ENCODE measurements at places on chromosomes 5 and 9.

GRCh38 chr5:69024241-69024651, 69.6 kb upstream of the SLC30A5 start:
- peak; percentile 36 for DNase-seq

GRCh38 chr5:172540099-172540870, 86.0 kb upstream of the SH3PXD2B start:
- DNase-seq = peak; percentile 82

- no peak for DNase-seq
These were observed 719.6 kb upstream of the WWC1 start for GRCh38 chr5:167571824-167572223.

- no peak for DNase-seq
These were observed 208.0 kb downstream of the TRIO start for GRCh38 chr5:14351086-14351661.

DNA sequence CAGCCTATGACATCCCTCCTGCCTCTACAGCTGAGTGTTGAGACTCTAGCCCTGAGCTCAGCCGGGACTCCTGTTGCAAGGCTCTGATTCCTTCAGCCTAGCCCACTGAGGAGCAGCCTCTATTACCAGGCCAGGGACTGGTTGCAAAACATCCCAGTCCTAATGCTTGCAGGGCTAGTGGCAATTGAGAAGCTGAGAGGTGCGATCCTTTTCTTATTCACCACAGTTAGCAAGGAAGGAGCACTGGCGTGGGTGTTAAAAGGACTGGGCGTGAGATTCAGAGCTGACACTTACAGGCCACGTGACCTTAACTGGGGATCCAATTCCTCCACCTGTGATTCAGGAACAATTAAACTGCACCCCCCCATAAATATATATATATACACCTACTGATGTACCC, 58.8 kb downstream of the GARNL3 start:
- DNase-seq = no peak

GRCh38 chr9:107566611-107567061, 77.1 kb upstream of the KLF4 start:
- DNase-seq = no peak

GRCh38 chr5:150296496-150296895, 6.2 kb downstream of the ARSI start:
- DNase-seq = no peak

DNA sequence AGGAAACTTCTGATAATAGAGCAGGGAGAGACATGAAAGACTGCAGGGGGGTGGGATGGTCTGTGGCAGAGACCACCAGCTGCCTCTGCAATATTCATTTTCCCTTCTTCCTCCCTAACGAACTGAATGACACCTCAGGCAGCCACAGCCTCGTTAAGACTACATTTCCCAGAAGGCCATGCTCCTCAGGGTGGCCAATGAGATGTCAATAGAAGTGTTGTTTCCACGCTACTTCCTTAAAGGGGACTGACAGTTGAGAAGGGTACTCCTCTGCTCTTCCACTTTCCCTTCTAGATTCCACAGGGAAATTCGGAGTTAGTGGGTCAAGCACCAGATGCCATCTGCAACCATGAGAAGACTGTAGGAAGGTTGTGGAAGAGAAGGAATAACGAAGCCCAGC, 52.0 kb upstream of the DAPK1 start:
- peak; percentile 39 for DNase-seq

GRCh38 chr5:51345106-51345505, 38.1 kb upstream of the ISL1 start:
- DNase-seq = no peak

DNA sequence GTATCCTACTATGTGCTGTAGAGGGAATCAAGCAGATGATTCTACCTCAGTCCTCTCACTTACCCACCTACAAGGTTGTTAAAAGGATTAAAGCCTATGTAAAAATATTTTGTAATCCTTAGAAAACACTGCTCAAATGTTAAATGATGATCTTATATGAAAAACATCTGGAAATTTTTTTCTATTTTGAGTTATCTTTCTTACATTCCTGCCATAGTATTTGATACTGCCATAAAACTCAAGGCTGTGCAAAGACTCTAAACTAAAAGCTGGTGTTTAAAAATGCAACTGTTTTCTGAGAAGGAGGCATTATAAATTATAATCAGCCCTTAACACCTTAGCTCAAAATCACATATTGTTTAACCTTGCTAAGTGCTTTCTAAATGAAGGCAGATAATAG, 474.2 kb downstream of the PRELID2 start:
- no peak for DNase-seq

DNA sequence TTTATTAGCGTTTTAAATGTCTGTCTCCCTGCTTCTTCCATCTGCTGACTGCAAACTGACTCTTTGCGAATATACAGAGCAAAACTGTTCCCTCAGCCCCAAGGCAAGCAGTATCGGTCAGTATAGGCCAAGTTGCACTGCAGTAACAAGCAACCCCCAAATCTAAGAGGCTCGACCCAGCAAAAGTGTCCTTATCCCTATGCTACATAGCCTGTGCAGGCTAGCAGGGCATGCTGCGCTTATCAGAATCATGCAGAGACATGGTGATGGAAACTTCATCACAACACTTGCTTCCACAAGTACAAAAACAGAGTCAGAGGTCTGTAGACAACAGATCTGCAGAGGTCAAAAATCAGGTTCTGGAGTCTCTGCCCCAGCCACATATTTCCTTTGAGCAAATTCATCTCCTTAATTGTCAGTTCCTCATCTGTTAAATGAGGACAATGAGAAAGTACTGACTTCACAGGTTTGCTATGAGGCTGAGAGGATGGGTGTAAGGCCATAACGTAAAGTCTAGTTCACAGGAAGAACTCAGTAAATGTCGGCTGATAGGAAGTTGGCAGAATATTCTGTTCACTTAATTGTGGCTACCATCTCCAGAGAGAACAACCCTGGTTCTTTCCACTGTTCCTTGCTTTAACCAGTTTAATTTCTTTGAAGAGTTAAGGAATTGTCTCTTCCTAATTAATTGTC, 9.6 kb upstream of the IL17B start:
- no peak for DNase-seq

GRCh38 chr9:90975781-90976538, 174.3 kb downstream of the SYK start:
- DNase-seq = no peak

GRCh38 chr5:68862560-68862959, 231.3 kb upstream of the SLC30A5 start:
- DNase-seq = no peak

DNA sequence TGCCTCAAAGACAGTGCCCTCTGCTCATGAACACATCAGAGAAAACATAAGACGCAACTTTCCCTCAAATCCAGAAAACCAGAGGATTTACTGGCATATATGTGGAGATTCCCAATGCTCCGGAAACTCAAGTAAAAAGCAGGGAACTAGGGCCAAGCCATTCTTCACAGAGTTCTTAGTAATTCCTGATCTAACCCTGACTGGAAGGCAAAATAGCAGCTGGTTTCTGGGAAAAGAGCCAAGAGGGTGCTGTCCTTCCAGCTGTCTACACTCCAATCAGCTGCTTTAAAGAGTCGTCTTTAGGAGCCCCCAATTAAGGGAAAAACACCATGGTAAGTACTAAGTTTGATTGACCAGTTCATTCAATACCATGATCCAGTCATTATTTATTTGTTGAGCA, 49.6 kb downstream of the GNA14 start:
- peak; percentile 52 for DNase-seq

DNA sequence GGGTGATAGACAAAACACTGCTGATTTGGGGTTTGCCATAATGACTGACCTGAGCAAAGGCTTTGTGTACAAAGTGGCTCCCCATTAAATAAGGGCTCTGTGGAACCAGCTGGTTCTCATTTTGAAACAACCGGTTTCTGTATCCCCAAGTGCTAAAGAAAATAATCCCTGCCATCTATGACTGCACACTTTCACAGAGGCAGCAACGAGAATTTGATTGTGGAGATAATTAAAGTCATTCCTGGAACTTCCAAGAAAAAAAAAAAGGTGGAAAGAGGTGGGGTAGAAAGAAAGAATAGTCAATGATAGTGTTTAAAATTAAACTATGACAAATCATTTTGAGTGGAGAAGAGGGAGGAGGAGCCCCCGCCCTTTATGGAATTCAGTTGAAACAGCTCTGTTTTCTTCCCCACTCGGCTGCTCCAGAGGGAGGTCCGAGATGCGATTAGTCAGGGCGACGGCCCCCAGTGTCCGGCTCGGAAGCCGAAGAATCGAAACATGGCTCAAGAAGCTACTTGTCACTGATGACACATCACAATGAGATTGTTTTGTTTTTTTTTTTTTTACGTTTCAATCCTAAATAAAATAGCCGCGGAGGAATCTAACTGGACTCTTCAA, 38.4 kb downstream of the EBF1 start:
- no peak for DNase-seq

GRCh38 chr9:21455320-21455719, 15.1 kb downstream of the IFNA1 start:
- DNase-seq = no peak
